ENCODE measurements at places on chromosomes 1 and 21.

DNA sequence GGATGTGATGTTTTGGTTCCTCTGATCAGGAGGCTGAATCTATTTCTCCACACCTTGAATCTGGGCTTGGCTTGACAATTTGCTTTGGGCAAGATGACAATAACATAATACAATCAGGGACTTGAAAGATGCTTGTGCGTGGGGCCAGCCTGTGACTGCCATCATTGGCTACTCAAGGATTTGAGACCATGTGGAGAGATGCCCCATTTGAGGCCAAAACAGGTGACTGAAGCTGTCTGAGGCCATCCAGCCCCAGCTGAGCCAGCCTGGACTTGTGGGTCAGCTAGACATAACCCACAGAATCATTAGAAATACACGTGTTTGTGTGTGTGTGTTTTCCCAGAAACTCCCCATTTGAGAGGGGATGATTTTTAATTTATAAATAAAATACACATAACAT lies 421.5 kb downstream of the PTPRU start:
- DNase-seq: no peak

DNA sequence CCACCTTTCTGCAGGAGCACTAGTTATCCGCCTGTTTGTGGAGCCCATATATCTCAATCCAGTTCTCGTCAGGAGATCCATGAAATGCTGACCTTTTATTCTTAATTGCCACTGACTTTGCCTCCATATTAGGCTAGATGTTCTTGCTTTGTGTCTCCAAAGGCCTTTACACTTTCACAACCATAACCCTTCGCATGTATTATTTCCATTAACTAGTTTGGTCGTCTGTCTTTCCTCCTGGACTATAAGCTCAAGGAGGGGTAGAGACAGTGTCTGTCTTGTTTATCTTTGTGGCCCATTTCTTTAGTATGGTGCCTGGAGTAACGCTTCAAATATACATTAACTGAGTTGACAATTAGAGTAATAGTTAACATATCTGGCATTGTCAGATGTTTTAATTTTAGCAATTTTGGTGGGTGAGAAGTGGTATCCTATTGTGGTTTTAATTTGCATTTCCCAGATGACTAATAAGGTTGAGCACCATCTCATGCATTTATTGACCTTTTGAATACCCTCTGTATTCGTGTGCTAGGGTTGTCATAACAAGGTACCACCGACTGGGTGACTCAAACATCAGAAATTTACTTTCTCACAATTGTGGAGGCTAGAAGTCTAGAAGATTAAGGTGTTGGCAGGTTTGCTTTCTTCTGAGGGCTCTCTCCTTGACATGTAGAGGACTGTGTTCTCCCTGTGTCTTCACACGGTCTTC lies 21.7 kb upstream of the IL12RB2 start:
- peak; percentile 60 for DNase-seq

DNA sequence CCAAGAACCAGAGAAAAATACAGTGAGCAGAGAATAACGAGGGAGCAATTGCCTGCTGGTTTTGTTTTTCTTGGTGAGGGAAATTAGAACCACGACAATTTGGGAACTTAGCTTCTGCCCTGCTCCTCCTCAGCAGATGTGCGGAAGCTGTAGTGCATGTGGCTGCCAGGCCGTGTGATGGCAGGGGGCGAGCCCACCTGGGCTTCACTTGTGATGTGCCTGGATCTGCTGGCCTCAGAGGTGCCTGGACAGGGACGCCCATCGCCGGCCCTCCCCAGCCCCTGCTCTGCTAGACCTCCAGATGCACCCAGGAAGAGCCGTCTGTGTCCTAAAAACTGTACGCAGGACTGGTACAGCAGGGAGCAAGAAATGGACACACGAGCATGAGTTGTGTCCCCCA lies 28.5 kb upstream of the C1orf174 start:
- no peak for DNase-seq

GRCh38 chr1:215360031-215360430 lies 207.1 kb upstream of the KCTD3 start:
- no peak for DNase-seq

DNA sequence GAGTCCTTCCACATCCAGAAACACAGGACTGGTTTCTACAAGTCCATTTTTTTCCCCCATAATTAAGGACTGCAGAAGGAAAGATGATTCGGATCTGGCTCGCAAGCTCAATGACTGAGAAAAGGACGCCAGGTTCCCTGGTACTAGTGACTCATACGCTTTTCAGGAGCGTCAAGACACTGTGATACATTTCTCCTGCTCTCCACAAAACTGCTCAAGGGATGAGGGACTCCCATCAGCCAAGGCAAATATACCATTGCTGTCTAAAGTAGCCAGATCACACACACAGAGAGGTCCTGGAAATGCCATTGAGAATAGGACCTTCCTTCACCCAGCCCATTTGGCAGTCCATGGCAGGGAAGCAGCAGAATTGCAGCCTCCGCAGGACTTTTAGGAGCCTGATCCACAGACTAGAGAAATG lies 253.6 kb upstream of the IRF2BP2 start:
- no peak for DNase-seq

- no peak for DNase-seq
Measured at GRCh38 chr1:205258261-205258691, 30.5 kb downstream of the TMCC2 start.

DNA sequence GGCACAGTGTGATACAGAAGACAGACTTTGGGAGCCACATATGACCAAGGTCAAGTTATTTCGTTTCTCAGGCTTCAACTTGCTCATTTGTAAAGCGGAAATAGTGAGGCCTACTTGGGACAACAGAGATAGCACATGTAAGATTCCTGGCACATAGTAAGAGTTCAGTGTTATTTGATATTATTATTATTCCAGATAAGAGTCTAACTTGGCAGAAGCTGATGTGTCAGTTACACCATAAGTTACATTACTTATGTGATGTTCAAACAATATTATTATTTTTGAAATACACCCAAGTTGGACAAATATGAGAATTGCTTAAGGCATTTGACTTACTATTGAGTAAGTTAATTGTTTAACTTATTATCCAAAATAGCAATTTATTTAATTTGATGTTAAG lies 10.2 kb upstream of the CYP4X1 start:
- DNase-seq: no peak

GRCh38 chr1:38527373-38527966 lies 332.1 kb downstream of the RRAGC start:
- peak; percentile 88 for DNase-seq

DNA sequence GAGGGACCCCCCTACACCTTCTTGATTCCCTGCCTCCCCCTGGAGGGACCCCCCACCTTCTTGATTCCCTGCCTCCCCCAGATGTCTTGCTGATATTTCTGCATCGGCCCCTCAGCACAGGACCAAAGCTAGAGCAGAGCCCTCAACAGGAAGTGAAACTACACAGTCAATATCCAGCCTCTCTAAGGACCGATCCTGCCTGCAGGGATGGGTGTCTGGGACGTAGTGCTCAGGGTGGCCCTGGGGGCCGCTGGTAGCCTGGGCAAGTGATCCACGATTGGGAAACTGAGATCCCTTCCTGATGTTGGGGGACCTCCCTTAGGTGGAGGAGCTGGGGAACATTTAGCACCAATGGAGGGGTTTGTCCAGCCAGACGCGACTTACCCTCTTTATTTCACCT lies 3.9 kb upstream of the LEFTY2 start:
- DNase-seq: peak; percentile 39

DNA sequence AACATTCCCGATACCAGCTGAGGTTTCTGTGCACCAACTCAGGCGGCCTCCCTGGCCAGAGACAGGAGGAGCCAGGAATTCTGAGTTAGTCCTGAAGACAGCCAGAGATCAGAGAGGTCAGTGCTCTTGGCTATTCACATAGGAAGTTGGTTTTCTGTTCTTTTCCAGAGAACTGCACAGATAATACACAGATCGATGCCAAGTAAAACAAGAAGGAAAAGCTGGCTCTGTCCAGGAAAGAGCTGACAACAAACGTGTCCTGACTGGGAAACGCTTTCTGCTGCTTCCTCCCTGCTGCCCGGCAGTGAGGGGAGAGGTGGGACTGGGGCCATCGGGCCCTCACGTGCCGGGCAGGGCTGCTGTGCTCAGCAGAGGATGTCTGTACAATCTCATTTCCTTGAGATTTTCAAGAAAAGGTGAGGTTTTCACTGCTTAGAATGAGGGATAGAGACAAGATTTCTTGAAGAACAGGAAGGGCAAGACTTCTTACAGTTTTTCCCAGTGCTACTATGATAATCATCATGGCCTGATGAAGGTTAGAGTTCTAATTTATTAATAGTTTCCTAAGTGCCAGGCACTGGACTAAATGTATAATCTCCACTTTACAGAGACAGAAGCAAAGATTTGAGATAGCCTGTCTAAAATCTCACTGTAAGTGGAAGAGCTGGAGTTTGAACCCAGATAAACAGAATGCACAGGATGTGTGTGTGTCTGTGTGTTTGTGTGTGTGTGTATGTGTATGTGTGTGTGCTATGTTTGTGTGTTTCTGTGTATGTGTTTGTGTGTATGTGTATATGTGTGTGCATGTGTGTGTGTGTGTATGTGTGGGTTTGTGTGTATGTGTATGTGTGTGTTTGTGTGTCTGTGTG lies 211.0 kb upstream of the RAB4A start:
- no peak for DNase-seq

DNA sequence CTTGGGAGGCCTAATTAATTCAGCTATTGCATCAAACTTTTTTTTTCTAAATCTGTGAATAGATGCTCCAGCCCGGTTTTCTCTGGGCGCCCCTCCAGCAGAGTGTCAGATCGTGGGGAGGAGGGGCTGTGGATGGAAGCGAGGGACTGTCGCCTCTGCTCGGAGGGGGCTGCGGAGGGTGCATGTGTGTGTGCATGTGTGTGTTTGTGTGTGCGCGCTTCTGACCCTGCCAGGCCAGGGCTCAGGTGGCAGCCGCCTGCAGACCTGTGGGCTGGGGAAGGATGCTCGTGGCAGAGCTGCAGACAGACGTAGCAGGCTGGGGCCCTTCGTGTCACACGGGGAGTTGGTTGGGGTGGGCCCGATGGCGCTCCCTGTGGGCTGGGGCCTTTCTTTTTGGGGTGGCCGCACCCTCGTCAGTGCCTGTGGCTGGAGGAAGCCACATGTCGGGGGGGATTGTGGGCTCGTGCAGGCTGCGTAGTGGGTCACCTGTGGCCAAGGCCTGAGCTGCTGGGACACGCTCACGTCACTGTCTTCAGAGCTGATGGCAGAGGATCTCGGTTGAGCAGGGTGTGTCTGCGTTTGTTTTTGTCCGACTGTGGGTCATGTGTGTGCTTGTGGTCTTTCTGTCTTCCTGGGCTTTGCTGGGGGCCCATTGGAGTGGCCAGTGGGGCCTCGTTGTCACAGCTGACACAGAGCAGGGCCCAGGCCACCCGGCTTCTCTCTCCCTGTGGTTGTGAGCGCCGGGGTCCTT lies 2.8 kb downstream of the SKI start:
- peak; percentile 42 for DNase-seq

DNA sequence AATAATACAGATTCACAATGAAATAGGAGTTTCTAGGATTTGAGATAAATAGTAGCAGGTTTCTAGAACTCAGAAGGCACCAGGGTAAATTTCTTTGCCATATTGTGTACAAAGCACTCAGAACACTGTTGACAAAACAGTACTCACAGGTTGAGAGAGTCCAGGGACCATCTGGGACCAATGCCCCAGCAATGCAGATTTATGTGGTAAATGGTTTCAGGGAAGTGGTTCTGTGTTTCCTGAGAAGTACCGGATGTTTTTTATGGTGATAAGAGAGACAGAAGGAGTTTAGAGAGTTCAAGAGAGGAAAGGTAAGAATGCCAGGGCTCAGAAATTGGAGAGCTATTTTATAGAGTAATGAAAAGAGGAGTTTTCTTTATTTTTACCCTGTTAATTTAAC lies 29.6 kb upstream of the DIPK1A start:
- peak; percentile 25 for DNase-seq

DNA sequence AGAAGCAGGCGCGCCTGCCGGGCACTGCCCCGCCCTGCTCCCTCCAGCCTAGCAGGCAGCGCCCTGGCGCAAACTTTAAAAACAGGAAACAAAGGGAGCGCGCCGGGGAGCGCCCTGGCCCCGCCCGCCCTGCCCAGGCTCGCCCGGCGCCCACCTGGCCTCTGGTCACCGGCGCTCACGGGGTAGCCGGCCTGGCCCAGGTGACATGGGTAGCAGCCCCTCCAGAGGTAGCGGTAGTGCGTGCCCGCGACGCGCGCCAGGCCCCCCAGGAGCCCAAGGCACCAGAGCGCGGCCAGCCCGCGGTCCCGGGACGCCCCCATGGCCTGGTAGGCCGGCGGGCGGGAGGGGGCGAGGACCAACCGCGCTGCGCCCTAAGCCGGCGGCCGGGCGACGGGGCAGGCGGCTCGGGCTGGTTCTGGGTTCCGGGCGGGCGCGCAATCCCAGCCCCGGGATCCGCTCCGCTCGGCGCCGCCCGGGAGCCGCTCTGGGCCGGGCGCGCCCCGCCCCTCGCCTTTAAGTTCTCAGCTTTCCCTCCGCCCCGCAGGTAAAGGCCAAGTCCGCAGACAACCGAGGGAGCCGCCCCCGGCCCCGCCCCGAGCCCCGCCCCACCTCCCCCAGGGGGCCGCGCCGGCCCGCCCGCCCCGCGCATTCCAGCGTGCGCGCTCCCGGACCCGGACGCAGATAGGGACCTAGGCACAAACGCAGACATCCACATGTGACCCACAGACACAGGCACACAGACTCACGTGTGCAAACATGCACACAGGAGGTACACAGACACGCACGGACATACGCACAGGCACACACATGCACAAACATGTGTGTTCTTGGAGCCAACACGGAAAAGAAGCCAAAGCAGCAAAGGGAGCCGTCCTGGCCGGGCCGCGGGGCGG lies 76.7 kb downstream of the ARHGEF16 start:
- DNase-seq: peak; percentile 13

DNA sequence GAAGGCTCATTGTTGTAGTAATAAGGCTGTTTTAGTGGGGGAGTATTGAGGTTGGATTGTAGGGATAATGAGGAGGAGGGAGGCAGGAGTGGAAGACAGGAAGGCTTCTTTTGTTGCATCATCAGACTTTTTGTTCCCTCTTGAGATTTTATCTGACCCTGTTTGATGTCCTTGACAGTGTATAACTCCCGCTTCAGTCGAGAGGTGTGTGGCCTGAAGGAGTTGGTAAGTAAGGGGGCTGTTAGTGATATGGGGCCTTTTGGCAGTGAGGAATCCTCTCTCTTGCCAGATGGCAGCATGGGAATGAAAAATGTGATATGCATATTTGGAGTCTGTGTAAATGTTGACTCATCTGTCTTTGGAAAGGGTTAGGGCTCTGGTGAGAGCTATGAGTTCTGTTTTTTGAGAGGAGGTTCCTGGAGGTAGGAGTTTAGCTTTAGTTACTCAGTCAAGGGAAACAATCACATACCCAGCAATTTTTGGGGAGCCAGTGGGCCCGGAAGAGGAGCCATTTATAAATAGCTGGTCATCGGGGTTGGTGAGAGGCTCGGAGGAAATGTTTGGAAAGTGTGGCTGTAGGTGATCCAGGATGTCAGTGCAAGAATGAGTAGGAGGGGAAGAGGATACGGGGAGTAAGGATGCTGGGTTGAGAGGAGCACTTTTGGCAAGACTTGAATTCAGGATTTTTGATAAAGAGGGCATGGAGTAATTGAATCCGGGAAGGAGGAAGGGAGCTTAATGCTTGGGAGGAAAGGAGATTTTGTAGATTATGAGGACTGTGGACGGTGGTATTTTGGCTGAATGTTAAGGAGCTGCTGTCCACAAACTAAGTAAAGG lies 136.7 kb upstream of the ETV3 start:
- DNase-seq: no peak

GRCh38 chr1:59879574-59879973 lies 47.0 kb downstream of the CYP2J2 start:
- DNase-seq: peak; percentile 76
